ENCODE measurements at places on chromosomes 4 and X.

GRCh38 chr4:1244978-1245471 lies 3.9 kb downstream of the CTBP1 start:
- no peak for DNase-seq

DNA sequence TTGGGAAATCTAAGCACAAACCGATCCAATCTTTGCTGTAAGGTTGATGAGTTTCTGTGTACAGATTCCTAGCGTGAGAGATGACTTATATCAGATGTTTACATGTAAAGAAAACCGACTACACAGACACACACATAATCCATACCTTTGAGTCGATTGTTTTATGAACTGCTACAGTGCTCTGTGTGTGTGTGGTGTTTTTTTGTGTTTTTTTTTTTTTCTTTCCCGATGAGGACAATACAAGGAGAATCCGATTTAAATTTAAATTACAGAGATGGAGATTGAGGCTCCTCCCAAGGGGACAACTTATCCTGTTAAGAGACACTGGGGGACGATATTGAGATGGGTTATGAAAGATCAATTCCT lies 461 bp upstream of the SLC9A6 start:
- no peak for DNase-seq

DNA sequence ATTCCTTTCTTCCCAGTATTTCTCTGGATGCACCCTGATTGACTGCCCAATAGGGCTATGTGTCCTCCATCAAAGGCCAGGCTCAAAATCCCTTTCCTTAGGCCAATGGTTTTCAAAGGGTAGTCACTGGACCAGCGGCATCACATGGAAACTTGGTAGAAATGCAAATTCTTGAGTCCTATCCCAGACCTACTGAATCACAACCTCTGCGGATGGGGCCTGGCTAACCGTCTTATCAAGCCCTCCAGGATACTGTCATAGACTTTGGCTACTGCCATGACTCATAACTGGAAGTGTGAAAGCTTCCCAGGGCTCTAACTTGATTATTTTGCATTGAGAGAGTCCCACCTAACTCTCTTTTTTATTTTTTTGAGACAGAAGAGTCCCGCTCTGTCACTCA lies 71.9 kb upstream of the TFDP3 start:
- no peak for DNase-seq

DNA sequence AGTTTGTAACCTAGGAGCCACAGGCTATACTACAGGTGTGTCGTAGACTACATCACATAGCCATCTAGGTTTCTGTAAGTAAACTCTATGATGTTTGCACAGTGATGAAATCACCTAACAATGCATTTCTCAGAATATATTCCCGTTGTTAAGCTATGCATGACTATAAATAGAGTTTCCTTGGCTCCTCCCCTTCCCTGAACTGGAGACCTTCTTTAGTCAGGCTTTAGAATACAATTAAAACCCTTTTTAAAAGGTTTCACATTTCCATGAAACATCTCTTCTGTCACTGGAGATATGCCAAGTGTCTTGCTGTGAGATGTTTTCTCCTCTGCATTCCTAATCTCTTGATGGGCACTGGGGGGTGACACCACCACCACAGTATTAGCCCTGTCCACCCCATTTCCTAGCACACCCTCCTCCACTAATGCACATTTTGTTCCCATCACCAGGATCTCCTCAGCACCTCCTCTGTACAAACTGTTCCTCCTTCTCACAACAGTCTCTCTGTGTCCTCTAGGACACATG lies 334.6 kb upstream of the CPEB2 start:
- no peak for DNase-seq

DNA sequence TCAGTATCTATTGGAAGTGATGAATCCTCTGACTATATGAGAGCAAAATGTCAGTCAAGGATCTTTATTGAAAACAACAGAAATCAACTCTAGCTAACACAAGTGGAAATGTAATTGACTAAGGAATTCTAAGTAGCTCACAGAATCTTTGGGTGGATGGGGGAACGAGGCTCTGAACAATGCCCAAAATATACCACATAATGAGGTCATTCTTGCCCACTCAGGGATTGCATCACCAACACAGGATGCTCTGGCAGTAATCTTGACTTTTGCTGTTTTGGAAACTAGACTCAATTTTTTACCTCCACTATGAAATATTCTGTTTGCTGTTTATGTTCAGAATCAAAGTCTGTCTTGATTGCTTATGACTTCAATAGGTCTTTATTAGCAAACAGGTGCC lies 127.4 kb upstream of the UNC5C start:
- DNase-seq: no peak

DNA sequence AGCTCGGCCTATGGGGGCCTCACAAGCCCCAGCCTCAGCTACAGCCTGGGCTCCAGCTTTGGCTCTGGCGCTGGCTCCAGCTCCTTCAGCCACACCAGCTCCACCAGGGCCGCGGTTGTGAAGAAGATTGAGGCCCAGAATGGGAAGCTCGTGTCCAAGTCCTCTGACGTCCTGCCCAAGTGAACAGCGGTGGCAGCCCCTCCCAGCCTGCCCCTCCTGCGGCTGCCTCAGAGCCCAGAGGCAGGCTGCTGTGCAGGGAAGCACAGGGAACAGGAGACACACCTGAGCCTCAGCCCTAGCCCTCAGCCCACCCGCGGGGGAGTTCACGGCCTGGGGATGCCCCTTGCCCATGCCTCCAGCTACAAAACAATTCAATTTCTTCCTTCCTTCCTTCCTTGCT lies 75.7 kb upstream of the ZXDA start:
- no peak for DNase-seq

GRCh38 chrX:3567686-3568085 lies 145.8 kb downstream of the PRKX start:
- no peak for DNase-seq

- no peak for DNase-seq
Observed at GRCh38 chr4:47334652-47335051, 128.8 kb downstream of the COMMD8 start.

DNA sequence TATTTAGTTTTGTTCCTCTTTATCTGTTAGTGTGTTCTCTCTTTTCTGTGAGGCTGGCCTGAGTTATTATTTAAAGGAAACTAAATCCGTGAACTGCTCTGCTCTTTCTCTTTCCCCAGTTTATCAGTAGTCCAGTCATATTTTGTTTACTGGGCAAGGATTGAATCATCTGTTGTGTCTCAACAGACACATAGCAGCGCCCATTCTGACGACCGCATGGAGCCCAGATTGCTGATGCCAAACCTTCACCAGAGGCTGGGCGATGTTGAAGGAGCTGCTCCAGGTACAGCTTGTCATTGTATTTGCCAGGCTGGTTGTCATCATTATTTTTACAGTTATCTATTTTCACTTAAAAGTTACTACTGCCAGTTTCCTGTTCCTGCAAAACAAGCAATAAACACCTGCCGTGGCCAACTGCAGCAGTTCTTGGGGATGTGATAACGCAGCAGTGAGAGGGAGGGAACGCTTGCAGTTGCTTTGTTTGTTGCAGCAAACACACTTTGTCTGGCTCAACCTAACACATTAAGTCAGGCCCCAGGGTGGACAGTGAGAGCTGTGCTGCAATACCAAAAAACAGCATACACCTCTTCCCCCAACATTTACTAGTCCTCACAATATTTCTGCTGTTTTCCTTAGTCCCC lies 10.1 kb downstream of the REELD1 start:
- DNase-seq: no peak

GRCh38 chr4:131499141-131499873 lies 1649.8 kb upstream of the PCDH10 start:
- no peak for DNase-seq

DNA sequence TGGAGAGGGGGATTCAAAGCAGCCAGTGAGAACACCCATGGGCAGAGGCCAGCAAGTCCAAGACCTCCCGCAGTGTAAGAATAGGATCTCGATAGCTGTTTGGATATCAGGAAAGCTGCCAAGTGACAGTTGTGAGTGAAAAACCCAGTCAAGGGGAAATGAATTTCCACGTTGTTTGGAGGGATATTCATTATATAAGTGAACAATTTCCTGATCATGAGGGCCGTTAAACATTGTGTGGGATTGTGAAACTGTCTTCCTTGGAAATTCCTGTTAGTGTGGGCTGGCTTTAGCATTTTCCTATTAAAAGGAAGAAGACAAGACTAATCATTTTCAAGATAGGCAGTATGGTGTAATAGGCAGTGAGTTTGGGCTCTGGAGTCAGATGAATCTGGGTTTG lies 15.0 kb downstream of the CLDN2 start:
- no peak for DNase-seq

DNA sequence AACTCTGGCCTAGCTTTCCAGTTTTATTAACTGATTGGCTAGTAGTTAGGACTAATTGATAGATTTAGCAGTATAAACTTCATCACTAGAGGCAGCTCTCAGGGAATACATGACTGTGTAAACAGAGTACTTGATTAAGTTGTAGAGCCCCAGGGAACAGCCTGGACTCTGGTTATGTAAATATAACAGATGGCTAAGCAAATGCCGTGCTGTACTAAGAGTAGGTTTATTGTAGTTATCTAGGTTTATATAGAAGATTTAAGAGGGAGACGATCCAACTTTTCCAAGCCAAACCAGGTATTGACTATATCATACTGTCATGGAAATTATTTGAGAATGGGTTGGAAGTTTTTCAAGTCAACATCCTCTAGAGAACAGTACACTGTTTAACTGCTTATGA lies 463.4 kb upstream of the GRID2 start:
- DNase-seq: no peak

GRCh38 chr4:24764345-24764744 lies 31.0 kb upstream of the SOD3 start:
- DNase-seq: no peak

DNA sequence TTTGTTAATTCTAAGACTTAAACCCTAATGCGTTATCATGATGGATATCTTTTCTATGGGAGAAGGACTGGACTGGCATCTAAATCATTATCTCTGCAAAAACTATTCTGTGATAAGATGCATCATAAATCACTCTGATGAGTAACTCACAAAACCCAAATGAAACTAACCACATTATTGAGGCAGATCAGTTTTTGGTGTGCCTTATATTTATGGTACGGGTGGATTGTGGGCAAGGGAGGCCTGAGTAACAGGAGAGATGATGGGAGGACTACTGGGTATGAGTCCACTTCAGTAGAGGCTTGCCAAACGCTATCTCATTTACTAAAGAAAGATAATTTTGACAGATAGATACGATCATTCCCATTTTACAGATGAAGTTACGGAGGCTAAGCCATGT lies 66.4 kb upstream of the GUCY1A1 start:
- DNase-seq: no peak

DNA sequence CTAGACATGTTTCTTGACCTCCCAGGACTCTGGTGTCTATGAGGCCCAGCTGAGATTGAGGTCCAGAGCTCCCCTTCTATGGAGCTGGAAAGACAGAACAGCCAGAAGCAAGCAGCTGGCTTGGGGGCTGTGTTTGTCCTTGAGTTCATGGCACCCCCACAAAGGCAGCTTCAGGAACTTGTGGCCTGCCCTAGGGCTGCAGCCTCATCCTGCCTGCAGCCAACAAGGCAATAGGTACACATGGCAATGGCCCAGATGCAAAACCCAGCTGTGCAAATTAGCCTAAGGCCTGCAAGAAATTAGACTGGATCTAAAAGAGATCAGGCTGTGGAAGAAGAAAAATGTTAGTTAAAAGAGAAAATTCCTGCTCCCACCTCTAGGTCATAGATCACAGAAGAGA lies 131.7 kb upstream of the NALF2 start:
- DNase-seq: no peak

GRCh38 chrX:46447384-46447783 lies 97.8 kb downstream of the ZNF674 start:
- DNase-seq: no peak

GRCh38 chrX:11648705-11649519 lies 16.8 kb downstream of the ARHGAP6 start:
- DNase-seq: no peak

All from activated CD4-positive, CD25-positive, alpha-beta regulatory T cell treated with anti-CD3 and anti-CD28 coated beads, Interleukin-2, amount 50 U/mL, for 72 hours (primary cell).